Tibial nerve (tissue), 4 donors: ENCODE measurements at places on chromosomes 3 and 15.

DNA sequence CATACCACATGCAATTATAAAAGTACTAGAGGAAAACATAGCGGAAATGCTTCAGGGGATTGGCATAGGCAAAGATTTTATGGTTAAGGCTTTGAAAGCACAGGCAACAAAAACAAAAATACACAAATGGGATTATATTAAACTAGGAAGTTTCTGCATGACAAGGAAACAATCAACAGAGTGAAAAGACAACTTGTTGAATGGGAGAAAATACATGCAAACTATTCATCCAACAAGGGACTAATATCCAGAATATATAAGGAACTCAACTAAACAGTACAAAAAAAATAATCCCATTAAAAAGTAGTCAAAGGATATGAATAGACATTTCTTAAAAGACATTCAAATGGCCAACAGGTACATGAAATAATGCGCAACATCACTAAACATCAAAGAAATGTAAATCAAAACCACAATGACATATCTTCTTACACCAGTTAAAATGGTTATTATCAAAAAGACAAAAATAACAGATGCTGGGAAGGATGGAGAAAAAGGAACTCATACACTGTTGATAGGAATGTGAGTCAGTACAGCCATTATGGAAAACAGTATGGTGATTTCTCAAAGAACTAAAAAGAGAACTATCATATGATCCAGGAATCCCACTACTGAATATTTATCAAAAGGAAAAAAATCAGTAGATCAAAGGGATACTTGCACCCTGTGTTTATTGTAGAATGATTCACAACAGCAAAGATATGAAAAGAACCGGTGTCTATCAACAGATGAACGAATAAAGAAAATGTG, 39.1 kb downstream of the COPS2 start:
- DNase-seq = no peak

- no peak for DNase-seq
Observed at GRCh38 chr3:127788451-127788909, 33.8 kb downstream of the MGLL start.

GRCh38 chr15:60009980-60010732, 6.0 kb downstream of the FOXB1 start:
- DNase-seq = no peak

DNA sequence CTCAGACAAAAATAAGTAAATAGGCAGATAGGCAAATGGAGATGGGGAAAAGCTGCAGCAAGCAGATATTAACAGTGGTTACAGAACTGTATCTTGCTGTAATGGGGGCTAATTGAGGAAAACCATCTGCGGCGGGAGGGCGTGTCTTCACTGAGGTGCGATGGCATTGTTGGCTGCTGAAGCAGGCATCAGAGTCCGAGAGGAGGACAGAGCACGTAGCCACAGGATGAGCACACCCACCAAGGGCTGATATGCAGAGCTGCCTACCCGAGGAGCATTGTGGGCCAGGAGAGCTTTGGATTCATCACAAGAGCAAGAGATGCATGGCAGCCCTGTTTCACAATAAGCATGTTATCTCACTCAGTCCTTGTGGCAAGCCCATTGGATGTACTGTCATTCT, 30.4 kb downstream of the CHRNA7 start:
- DNase-seq = no peak

GRCh38 chr15:52181938-52182780, 9.0 kb downstream of the GNB5 start:
- DNase-seq = no peak

DNA sequence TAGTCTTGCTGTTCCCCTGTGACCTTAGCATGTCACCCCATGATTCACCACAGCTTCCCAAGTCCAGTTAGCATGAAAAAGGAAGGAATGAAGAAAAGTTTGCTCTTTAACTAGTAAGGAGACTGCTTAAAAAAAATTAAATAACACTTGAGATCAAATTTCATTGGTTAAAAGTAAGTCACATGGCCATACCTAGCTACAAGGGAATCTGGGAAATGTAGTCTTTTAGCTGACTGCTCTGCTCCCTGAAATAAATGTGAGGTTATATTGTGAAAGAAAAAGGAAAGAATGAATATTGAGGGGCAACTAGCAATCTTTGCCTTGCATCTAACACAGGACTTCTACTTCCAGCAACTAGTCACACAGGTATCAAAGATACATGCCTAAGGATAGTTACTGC, 84.7 kb upstream of the LRRN1 start:
- no peak for DNase-seq

GRCh38 chr15:26773067-26773877, 406 bp upstream of the GABRB3 start:
- DNase-seq = no peak

DNA sequence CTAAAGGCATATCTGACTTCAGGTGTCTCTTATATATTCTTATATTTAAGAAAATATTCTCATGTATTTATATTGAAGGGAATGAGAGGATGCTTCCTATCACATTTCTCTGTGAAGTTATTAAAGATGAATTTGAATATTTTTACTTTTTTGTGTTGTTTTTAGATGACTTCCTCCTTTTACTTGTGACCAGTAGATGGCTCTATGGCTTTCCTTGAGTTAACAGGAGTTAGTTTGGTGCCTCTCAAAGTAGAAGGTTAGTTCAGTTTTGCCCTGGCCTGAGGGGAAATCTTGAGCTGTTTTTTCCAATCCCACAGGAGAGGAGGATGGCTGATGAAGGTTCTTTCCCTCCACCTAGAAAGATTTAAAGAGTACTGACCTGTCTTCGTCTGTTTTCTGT, 80.7 kb downstream of the SQOR start:
- DNase-seq = no peak
